ENCODE measurements at places on chromosomes 7 and 10.
A peak's percentile ranks its signal among the peaks of the same experiment; 100 is the strongest.

DNA sequence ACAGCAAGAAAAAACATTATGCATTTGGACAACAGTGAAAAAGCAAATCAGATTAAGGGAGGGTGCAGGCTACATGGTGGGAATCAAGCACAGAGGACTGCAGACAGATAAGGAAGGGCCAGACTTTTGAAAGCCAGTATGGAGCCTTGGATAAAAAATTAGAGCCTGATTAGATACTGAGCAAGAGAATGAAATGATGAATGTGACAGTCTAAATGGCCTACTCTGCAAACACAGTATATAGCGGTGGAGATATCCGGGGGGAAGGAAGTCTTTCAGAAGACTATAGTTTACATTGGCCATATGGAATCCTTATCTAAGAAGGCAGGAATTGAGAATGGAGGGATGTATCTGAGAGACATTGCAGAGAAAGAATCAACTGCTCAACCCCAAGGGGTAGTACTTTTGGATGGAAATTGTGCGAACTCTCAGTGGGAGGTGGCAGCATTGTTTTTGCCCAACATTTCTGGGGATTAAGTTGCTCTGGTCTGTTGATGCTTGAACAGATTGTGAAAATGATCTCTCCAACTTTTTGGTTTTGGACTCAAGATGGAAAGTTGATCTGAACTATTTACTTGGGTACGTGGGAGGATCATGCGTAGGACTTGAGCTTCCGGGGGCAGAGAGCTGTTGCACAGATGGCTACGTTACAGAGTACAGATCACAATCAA, 39.4 kb upstream of the CHCHD3 start:
- no peak for DNase-seq

DNA sequence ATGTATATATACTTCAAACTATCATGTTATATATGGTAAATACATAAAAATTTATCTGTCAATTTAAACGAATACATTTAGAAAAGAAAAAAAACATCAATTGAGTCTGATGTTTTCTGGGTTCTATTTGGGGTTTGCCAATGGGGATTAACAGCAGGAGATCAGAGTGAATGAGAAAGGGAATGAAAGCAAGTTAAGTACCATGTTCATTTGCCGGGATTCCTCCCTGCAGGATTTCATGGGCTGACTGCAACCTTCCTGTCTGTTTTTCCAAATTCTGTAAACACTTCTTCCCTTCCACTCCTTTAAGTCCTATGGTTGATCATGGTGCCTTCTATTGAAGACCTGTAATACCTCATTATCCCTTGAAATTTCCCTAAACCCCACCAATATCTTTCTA, 33.9 kb upstream of the SEMA3A start:
- DNase-seq, result no peak

GRCh38 chr10:118590334-118590733, 5.1 kb downstream of the PRLHR start:
- DNase-seq, result peak; percentile 6

DNA sequence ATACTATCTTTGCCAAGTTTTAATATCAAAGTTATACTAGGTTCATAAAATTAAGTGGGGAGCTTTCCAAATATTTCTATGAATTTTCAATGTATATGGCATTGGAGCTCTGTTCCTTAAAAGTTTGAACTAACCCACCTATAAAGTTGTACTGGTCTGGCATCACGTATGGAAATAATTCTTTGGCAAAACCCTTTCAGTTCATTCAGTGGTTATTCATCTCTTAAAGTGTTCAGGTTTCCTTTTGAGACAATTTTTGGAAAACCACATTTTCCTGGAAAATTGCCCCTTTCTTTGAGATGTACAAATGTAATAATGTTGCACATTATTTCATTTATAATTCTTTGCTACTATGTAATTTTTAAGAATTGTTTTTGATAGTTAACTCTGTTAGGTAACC, 62.5 kb upstream of the INPP5A start:
- no peak for DNase-seq

GRCh38 chr10:89873055-89873454, 171.7 kb downstream of the KIF20B start:
- DNase-seq, result no peak

DNA sequence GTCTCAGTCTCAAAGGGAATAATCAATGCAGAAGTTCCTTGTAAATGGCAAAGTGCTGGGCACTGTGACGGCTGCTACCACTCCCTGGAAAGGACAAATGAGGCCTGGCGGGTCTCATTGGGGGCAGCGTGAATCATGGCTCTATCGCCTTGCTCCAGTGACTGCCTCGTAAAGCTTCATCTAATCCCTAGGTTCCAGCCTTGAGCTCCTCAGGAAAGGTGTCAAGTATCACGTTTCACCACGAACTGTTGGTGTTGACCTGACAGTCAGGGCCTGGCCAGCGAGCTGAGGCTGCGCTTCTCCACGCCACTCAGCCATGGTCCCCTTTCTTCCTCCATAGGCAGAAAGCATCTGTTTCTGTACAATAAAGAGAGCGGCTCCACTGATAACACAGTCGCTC, 126.7 kb upstream of the ZNF32 start:
- no peak for DNase-seq

DNA sequence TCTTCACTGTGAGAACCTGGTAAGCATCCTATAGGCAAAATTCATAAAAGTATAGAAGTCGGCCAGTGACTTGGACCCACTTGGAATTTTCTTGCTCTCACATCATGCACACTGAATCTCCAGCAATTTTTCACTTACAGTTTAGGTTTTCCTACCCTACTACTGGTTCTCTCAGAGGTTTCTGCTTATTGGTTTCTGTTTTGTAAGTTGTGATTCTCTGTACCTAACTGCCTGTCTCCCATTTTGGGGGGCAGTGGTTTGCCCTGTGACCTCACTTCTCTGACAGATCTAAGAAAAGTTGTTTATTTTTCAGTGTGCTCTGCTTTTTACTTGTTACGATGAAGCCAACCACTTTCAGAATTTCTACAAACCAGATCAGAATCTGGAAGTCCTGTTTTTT, 158.1 kb downstream of the CFTR start:
- DNase-seq, result no peak

DNA sequence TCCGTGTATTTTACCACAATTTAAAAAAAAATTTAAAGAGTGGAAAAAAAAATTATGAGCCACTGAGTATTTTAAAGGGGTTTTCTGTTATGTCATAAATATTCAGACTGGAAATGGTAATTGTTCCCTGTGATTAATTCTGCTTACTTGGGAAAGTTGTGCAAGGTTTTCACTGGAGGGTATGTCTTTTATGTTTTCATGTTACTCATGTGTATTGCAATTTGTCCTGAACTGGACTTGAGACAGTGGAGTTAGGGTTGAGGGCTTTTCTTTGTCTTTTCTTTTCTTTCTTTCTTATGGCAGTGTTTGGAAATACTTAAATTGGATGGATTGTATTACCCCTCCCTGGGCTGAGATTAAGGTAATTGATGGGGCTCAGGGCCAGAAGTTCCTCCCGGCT, 257.7 kb downstream of the BAMBI start:
- no peak for DNase-seq

GRCh38 chr10:119235356-119235755, 28.0 kb downstream of the GRK5 start:
- no peak for DNase-seq

GRCh38 chr10:3173171-3173878, 743 bp upstream of the PITRM1 start:
- no peak for DNase-seq

GRCh38 chr10:127762925-127763324, 25.9 kb downstream of the FOXI2 start:
- no peak for DNase-seq

DNA sequence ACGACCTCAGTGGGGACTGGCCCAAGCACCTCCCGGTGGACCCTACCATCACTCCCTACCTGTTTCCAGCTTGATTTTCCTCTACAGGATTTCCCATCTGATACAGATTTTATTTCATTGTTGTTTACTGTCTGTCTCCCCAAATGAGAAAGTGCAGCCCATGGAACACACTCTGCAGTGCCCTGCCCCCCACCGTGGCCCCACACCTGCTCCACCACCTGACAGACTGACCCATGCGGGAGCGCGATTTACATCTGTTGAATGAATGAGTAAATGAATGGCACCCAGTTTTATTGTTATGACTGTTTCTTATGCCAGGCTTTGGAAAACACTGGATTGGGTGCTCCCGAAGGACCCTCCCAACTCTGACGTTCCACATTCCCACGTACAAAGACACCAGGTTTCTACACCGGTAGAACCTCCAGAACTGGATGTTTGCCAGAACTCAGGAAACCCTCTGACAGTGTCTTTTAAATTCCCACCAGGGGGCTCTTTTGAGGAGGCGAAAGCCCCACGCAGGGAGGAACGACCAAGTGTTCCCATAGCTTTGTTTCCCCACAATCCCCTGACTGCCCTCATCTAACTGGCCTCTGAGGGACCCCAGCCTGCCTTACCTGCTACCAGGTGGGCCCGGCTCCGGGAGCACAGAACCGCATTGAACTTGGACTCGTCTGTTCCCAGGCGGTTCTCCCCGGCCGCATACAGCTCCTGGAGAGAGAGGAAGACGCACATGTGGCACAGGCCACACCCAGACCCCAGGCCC, 29.0 kb downstream of the PLAC9 start:
- no peak for DNase-seq

DNA sequence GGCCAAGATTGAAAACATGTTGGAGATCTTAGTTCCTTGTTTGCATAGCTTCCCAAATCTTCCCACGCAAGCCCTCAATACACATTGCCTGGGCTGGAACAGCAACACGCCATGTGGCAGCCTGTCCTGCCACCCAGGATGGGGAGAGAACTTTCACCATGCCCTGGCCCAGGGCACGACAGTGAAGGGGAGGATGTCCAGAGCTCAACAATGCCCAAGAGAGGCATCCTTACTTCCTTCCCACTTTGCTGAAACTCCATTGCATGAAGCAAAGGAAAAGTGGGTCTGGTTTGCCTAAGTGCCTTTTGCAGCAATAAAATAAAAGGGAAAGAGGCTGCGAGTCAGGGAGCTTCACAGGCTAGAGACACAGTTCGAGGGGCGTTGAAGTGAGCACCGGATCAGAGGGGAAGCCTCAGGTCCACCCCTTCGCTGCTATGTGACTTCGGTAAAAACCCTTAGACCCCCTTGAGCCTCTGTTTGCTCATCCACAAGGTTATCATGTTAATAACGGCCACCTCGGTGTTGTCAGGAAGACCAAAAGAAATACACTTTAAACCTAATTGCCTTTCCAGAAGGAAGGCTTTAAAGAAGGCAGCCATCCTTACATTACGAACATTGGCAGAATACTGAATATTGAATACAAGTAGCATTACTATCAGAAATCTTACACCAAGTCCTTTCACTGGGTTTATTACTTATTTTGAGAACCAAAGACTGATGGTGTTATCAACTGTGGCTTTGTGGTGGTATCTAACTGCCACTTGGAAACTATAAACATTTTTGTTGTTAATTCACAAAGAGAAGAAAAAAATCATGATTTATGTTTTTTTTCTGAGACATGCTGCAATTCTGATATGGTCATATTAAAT, 133.3 kb downstream of the ICA1 start:
- no peak for DNase-seq

- DNase-seq, result no peak
These were observed 210.2 kb downstream of the TAX1BP1 start for GRCh38 chr7:27950123-27950522.

DNA sequence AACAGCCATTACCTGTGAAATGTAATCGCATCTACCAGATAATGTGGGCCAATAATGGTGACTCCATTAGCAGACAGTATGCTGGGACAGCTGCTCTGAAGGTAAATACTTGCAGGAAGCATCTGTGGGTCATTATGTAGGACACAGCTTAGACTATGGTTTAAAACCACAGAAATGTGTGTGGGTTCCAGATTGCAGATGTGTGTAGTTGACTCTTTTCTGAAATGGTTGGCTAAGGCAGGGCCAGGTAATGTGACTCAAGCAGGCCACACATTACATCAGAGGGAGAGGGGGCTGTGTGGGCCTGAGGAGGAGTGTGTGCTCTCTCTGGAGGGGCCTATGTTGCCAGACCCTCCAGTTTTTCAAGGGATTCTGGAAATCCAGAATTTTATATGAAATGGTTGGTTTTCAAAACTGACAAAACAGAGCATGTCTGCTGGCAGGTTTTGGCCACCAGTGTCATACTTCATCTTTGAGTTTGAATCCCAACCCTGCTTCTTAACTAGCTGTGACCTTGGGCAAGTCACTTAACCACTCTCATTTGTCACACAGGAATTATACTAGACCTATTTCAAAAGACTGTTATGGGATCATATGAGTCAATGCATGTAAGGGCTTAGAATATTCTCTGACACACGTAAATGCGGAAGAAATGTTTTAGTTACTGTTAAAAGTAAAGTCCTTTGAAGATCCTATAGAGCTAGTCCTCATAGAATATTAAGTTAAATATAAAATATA, 64.5 kb downstream of the MCMBP start:
- DNase-seq, result no peak

- no peak for DNase-seq
These were observed 61.9 kb downstream of the TES start for GRCh38 chr7:116271963-116272886.

DNA sequence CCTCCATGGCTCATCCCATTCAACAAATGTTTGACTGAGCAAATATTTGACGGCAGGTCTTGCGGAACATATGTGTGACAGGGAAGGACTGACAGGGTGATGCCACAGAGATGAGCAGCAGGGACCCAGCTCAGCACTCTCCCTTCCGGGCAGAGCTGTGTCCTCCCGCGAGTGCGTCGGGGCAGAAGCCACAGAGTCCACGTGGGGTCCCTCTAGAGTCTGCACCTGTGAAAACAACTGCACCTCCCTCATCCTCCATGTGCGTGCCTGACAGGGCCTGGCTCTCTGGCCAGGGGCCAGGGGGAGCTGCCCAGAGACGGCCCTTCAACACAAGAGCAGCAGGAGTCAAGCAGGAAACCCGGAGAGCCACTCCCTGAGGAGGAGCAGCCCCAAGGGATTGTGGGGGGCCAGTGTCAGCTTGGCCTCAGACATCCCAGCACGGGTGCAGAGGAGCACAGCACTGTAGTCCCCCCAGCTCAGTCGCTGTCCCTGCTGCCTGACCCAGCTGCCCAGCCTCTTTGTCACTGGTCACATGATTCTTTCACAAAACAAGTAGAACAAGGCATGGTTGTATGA, 83.6 kb upstream of the TMEM72 start:
- DNase-seq, result no peak

DNA sequence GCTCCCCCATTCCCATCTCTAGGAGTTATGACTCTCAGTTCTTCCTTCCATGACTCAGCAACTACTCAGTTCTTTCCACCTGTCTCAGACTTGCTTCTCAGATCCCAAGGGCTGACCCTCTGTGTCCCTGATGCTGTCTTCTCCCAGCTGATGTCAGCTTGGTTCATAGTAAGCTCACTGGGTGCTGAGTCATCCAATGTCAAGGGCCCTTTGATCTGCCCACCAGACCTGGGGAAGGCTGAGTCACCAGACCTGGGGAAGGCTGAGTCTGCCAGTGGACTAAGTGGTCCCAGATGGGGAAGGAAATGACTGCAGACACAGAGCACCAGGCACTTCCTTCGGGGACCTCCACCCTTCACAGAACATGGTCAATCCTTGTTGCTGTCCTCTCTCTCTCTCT, 76.1 kb upstream of the ZEB1 start:
- no peak for DNase-seq

GRCh38 chr7:12066521-12066920, 144.6 kb upstream of the TMEM106B start:
- no peak for DNase-seq
